ENCODE measurements at places on chromosomes 12 and 14.

- DNase-seq: no peak
Measured at GRCh38 chr12:56337753-56338251, 882 bp upstream of the IL23A start.

- DNase-seq: no peak
Measured at GRCh38 chr14:33444136-33444535, 505.5 kb downstream of the NPAS3 start.

- no peak for DNase-seq
Measured at GRCh38 chr14:58626431-58626831, 11.3 kb upstream of the DACT1 start.

GRCh38 chr12:59010941-59011340 lies 90.6 kb upstream of the LRIG3 start:
- no peak for DNase-seq

DNA sequence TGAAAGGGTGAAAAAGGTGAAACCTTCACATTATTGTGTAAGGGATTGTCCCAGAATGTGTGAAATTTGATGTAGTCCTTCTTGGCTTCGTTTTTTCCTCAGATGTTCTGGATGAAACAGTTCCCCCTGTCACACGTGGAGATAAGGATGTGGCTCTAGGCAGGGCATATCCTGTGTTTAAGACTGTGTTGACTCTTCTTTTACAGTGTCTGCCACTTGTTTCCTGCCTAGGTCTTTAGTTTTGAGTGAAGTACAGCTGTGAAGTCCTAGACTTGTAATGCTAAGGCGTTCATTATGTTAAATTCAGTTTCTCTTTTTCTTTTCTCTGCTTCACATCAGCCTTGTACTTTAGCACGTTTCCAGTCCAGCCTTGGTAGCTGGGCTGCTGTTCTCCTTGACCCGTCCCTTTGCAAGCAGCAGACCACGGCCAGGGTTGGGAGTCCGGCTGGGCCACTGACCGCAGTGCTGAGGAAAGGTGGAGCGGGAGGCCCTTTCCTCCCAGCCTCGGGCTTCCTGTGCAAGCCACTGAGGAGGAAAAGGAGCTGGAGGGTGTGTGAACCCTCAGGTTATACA lies 59.1 kb downstream of the RASSF3 start:
- DNase-seq: no peak

DNA sequence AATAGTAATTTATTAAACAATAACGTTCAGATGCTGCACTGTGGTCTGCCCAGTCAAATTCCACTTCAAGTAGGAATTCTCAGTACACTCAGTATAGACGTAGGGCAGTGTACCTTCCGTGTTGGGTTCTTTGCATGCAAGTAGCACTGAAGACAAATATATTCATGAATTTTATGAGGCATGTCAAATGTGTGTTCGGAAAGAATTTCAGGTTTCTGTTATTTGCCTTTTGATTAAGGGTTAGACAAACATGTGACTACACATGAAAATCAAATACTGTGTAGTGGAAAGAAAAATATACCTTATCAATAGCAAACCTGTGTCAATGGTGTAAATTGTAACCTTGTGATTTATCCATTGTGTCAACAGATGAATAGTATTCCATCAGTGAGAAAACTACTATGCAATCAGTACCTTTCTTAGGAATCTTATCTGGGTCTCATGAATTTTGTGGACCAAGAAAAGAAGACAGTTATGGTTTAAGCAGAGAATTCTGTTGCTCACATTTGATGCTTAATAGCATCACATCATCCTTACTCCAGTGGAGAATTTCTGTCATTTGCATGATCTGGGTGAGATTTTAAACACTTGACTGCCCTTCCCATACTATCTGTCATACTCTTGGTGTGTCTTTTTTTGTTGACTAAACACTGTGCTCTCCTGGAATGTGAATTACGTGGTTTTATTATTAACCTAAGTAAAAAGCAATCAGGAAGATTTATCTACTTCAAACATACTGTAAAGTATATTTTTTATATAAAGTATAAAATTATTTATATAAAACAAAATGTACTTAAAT lies 13.3 kb downstream of the TMEM260 start:
- no peak for DNase-seq

- no peak for DNase-seq
Measured at GRCh38 chr12:3116106-3116844, 39.1 kb downstream of the TSPAN9 start.

- DNase-seq: no peak
Measured at GRCh38 chr14:93956514-93957332, 19.6 kb downstream of the ASB2 start.

Data from mesendoderm (in vitro differentiated cells).